ENCODE measurements at places on chromosomes 4 and X.

DNA sequence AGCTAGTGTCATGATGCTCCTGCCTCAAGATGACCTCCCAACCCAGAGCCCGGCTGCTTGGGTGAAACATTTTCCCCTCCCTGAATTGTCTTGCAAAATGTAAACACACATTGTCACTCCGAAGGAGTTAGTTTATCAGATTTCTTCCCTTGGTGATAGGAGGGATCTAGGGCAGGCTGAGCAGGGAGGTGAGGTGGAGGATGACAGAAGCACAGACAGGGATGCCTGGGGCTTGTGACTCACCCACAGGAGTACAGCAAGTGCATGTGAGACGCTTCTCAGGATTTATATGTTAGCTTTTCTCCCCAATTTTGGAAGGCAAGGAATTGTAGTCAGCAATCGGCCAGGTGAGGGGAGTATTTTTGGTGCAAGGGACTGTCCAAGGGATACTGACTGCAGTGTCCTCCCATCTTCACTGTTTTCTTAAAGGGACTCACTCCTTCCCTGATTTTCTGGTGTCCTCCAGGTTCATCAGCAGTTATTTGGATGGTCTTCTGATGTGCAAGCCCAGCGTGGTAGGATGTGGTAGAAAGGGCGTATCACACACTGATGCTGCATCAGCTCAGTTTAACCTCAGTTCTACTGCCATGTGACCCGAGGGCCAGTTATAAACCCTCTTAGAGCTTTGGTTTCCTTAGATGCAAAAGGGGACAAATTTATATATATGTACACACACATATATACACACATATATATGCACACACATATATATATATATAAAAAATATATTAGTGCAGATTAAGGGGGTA is 46.2 kb upstream of the IGFBP7 start:
- DNase-seq: no peak

GRCh38 chrX:16067886-16068515 is 55.4 kb upstream of the GRPR start:
- no peak for DNase-seq

GRCh38 chrX:127025013-127025412 is 205.5 kb downstream of the PRR32 start:
- no peak for DNase-seq

- DNase-seq: no peak
These were observed 203.2 kb downstream of the PTTG2 start for GRCh38 chr4:38163216-38164006.

DNA sequence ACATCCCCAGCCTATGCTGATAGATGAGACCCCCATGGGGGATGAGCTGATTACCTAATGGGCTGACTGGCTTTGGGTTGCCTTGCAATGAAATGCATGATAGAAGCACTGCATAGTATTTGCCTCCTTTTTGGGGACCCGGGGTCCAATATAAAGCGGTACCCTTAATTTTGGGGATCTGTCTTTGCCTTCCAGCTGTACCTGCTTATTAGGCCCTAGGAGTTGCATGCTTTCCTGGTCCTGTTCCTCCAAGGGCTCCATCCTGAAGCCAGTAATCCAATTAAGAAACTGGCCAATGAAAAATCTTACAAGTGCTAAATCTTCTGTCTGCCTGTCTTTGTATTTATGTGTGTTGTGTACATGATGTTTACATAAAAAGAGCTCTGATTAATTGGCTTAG is 791.6 kb downstream of the TRIML1 start:
- no peak for DNase-seq

DNA sequence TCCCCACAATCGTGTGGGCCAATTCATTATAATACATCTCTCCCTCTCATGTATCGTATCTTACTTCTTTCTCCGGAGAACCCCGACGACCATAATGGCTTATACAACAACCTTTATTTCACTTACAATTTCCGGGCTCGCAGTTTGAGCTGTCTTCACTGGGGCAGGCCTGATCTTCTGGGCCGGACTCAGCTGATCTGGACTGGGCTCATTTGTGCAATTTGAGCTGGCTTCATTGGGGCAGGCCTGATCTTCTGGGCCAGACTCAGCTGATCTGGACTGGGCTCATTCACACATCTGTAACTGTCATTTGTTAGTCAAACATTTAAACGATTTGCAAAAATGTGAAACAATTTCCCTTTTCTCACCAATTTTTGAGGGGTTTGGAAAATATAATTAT is 171.5 kb upstream of the FRG1 start:
- no peak for DNase-seq
